AG04449 (cell line): ENCODE measurements at places on chromosomes 11 and 22.

DNA sequence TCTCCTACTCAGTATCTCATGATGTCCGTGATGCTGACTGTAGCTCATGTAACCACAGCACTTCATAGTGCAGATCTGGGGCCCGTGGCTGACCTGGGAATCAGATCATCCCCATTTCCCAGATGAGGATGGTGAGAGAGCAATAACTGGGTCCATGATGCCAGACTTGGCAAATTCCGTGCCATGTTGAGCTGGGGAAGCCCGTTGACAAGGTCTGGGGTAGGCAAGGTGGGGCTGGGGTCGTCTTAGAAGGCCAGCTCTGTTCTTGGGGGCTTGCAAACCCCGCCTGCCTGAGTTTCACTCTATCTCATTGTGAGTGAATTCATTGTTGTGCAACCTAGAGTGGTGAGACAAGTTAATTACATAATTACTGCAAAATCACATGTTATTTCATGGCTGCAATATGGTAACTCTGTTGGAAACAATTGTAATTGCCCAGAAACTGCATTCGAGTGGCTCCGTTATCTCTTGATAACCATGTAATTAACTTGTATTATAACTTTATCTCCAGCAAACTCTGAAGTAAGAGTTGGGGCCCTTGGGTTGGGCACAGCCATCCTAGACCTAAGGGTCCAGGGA, 41.7 kb downstream of the LMO1 start:
- no peak for DNase-seq

DNA sequence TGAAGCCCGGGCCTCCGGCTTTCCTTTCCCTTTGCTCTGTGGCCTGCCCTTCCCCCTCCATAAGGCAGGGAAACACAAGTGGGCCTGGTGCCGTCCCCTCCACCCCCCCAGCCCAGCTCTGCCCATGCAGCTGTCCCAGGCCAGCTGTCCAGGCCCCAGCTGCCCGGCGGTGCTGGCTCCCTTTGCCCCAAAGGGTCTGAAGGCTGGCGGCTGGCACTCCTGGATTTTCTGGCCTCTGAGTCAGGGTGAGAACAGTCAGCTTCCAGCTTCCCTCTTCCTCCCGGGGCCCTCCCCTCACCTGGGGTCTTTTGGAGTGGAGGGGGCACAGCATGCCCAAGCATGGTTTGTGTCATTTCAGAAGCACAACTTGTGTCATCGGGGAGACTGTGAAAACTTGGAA, 27.8 kb downstream of the CD82 start:
- no peak for DNase-seq

DNA sequence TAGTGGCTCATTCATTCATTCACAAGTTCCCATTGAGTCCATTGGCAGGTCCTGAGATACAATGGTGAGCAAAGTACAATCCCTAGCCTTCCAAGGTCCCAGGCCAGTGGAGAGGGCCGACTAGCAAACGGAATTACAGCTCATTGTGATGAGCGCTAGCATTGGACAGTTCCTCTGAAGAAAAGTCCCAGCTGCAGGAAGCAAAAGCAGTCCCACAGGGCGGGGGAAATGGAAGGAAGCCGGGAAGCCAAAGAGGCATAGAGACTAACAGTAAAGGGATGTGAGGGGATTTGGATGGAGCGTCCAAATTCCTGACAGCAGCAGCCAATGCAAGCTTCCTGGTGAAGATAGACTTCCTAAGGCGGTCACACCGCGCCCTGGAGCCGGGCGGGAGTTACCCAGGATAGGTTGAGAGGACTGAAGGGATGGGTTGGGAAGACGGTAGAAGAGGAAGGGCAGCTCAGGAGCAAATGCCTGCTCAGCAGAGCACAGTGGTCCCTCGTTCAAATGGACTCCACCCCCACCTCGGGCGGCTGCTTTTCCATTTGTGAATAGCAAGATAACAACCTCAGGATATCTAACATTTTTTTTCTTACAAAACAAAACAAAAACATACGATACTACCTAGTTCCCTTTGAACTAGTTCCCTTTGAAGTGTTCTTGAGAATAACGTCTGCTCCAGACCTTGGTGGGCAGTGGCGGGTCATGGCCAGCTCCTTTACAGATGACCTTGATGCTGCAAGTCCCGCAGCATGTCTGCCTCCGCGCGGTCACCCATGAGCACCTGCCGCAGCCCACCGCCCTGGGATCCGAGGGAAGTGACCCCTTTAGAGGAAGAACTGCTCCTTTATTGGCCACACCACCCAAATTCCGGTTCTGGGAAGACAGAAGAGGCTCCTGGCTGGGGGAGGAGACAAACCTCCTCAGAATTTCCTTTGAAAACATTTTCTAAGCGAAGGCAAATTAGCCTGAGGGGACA, 132.9 kb downstream of the RASSF10 start:
- no peak for DNase-seq

- no peak for DNase-seq
These were observed 18.3 kb upstream of the OR56A3 start for GRCh38 chr11:5923794-5924193.

DNA sequence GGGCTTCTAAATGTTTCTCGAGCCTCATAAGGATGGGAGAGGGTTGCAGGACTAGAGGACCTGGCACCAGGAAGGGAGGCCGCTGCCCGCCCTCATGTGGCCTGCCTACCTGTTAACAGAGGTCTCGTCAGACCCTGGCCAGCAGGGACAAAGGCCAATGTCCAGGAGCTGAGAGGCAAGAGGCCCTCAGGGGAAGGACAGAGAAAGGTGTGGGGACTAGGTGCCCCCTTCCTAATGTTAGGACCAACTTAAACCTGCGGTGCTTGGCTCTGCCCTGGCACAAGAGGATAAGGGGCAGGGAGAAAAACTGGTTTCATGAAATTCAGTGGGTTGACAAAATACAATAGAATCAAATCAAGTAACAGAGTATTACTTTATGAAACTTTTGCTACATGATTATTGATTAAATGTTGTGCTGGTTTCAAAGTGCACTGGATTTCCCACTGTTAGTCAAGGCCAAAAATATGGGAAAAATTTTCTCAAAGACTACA, 20.0 kb upstream of the SYT12 start:
- no peak for DNase-seq

DNA sequence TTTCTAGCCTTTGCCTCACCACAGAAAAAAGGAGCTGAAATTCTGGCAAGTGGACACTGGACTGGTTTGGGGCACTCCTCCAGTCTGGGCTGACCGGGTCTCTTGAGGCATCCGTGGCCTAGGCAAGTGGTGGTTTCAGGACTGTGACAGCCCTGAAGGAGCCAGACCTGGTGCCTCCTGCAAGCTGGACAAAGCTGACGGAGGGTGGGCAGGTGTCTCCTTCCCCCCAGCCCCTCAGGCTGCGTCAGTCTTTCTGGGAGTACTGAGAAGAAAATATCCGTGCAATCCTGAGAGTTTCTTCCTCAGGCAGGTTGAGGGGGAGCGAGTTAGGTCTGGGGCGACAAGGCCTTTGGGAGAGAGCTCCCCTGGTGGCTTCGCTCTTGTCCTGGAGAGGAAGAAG, 4.3 kb upstream of the UCP3 start:
- DNase-seq = no peak

- DNase-seq = no peak
These were observed 288.1 kb downstream of the DYNC2H1 start for GRCh38 chr11:103397369-103397768.

GRCh38 chr11:68357568-68357967, 45.2 kb downstream of the LRP5 start:
- no peak for DNase-seq

GRCh38 chr11:107999759-108000455, 8.8 kb upstream of the CUL5 start:
- no peak for DNase-seq

DNA sequence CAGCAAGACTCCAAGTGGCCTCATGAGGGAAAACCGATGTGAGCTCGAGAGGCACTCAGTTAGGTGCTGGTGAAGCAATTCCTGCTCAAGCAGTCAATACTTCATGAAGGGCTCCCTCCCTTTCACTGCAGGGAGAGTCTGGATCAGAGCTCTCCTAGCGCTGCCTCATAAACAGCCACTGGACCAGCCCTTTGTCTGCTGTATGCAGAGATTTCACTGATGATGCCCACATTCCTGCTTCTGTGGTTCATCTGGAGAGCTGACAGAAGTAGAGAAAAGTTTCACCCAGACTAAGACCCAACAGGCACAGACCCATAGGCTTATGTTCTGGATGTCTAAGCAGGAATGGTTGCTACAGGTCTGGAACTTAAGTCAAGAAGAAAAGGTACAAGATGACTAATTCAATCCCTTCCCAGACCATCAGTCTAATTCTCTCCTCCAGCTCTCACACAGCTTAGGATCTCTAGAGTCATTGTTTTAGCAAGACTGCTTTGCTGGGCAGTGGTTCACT, 4.0 kb downstream of the UCP2 start:
- no peak for DNase-seq

DNA sequence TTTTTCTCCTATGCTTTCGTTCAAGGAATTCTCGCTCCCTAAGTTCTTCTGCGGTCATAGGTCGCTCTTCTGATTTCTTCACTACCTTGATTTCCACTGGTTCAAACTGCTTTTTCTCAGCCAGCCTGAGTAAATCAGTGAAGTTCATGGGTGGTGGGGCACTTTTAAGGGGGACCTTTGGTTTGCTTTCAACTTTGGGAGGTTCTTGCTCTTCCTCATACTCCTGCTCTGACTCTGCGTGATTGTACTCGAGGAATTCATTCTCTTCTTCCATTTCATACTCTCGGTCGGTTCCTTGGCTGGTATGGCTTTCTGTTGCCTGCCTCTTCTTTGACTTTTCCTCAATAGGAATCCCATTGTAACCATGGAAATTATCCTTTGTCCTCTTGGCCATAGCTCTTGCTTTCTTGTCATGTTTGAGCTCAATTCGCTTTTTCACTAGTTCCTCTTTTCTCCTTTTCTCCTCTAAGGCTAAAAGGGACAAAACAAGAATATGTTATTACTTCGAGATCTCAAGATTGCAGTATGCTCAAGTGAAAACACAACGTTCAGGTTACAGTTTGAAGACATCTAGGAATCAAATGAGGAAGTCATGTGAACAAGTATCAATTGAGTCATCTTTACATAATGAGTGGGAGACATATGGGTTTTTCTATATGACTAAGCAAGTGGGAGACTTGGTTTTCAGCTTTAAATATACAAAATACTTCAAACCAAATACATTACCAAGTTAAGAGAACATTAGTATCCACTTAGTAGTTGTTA, 16.2 kb downstream of the MISFA start:
- DNase-seq = no peak

GRCh38 chr11:115364896-115365295, 139.3 kb downstream of the CADM1 start:
- DNase-seq = no peak

DNA sequence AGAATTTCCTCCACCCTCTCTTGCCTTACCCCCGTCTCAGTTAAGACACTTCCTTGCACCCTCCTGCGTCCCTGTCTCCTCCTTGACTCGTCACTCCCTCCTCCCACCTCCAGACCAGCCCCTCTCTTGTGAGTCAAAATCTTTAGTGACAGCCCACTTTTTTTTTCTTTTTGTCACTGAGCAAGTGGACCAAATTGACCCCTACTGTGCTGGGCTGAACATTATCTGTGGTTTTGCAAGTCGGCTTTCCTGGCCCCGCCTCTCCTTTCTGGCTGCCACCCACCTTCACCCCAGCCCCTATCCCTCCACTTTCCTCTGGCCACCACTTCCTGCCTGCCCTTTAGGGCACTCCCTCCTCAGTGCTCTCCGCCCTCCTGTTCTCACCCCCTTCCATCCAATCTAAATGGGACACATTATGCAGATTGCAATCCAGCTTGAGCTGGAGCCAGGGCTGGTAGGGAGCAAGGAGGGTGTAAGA, at the start of gene APLNR:
APLNR (minus strand) TSS at position 47 of the 478 bp plus-strand sequence. CDS start 246 bp downstream, outside the sequence.
- DNase-seq = no peak

DNA sequence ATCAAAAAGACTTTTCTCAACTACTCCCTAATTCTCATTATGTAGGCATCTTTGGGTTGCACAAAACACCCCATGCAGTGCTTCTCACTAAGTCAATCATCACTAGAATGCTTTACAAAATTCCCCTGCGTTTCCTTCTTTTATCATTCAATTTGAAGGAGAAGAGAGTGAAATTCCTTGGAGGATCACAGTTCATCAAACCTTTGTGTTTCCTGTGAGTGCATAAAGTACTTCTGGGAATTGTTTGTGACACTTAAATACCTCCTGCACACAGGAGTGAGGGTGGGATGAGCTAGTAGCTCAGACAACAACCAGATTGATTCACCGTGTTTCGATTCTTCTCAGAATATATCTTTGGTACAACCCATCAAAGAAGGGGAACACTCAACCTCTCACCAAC, 3.7 kb upstream of the OR5AR1 start:
- no peak for DNase-seq

GRCh38 chr11:14703731-14704130, 60.1 kb downstream of the PDE3B start:
- no peak for DNase-seq

DNA sequence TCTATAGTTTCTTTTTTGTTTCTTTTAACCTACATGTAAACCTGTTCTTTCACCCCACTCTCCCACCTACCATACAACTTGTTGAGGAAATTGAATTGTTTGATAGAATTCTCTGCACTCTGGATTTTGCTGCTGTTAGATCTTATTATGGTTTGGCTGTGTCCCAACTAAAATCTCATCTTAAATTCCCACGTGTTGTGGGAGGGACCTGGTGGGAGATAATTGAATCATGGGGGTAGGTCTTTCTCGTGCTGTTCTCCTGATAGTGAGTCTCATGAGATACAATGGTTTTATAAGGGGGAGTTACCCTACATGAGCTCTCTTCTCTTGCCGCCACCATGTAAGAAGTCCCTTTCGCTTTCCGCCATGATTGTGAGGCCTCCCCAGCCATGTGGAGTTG, 15.0 kb upstream of the PITPNB start:
- DNase-seq = no peak

- DNase-seq = peak; percentile 82
These were observed 59.2 kb downstream of the MED15 start for GRCh38 chr22:20566420-20567260.

DNA sequence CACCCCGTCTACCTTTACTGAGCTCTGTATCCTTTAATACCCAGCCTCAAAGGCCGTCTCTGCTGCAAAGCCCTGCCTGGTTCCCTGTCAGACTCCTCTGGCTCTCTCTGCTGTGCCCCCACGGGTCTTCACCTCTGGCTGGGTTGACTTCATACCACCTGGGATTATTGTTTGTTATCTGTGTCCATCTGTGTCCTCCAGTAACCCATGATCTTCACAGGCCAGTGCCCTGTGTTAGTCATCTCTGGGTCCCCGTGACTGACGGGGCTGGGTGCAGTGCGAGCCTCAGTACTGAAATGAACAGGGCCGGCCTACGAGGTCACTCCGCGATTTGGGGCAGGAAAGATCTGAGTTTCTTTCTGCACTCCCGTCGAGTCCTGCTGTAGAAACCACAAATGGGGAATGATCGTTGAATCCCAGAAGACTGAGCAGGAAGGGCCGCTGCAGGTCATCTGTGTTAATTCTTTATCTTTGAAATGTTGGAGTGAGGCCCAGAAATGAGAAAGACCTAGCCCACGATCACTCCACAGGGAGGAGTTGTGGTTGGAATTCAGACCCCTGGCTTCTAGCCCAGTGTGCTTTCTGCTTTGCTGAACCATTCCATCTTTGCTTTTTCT, 12.3 kb upstream of the TUB start:
- peak; percentile 33 for DNase-seq
